NCI-H1092 (cell line): ENCODE measurements at places on chromosomes 5 and 9.

DNA sequence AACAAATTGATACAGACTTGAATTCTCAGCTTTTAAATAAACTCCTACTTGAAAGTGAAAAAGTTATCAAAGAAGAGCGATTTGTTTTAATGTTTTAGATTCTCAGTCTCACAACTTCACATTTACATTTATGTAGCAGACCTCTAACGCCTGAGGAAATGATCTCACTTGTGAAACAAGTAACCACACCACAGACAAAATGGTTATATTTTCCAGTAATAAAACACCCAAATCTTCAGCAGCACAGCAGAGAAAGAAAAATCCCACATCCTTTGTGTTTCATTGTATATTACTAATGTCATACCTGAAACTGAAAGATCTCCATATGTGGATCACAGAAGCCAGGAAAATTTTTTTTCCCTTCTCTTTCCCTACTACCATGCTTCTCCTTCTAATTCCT lies 29.8 kb upstream of the GZMA start:
- no peak for DNase-seq

GRCh38 chr9:79452265-79452664 lies 119.5 kb upstream of the TLE4 start:
- no peak for DNase-seq

- no peak for DNase-seq
Observed at GRCh38 chr9:61666310-61666709, 476.5 kb downstream of the SPATA31A7 start.

- no peak for DNase-seq
Observed at GRCh38 chr5:176809544-176810080, 747 bp upstream of the UNC5A start.

DNA sequence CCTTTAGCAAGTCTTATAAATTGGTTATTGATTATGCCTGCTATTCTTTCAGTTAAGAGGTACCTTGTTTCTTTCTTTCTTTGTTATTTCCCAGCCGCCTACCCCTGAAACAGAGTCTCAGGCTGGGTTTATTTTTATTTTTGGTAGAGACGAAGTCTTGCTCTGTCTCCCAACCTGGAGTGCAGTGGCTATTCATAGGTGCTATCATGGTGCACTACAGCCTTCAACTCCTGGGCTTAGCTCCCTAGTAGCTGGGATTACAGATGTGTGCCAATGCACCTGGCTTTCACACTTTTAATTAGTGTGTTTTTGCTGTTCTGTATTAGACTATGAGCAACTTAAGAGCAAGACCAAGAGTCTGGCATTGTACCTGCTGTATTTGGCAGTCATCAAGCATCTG lies 14.2 kb downstream of the MAML1 start:
- DNase-seq, result no peak
